ENCODE measurements at places on chromosomes 1 and 21.

- DNase-seq = no peak
Measured at GRCh38 chr1:179550746-179551682, 24.7 kb downstream of the NPHS2 start.

DNA sequence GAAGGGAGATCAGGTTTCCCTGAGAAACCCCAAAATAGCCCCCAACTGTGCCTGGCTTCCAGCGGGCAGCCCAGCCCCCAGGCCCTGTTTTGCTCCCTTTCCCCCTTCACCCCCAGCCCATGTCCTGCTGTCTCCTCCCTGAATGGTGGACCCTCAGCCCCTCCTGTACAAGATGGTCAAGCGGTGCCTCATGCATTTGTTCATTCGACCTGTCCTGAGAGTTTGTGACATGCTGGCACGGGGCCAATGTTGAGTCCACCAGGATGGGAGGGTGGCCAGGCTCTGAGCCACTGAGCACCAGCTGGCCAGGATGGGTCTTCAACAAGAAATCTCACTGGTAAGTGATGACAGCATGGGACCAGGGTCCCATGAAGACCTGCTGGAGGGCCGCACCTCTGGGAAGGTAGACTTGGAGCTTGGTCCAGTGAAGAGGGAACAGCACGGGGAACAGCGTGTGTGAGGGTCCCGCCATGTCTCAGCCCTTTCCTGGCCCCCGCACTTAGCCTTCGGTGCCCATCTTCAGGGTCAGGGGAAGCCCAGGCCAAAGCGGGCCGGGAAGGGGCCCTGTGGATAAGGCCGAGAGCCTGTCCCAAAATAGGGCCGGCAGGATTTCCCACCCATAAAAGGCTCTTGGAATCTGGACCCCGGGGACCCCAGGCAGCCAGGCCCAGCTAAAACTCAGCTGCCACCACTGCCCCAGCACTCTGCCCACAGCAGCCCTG, at the start of gene CALML6:
TSS of gene CALML6 (plus strand) at position 290 of the 722 bp plus-strand sequence. CDS start at position 311, 21 bp downstream.
- DNase-seq = no peak

DNA sequence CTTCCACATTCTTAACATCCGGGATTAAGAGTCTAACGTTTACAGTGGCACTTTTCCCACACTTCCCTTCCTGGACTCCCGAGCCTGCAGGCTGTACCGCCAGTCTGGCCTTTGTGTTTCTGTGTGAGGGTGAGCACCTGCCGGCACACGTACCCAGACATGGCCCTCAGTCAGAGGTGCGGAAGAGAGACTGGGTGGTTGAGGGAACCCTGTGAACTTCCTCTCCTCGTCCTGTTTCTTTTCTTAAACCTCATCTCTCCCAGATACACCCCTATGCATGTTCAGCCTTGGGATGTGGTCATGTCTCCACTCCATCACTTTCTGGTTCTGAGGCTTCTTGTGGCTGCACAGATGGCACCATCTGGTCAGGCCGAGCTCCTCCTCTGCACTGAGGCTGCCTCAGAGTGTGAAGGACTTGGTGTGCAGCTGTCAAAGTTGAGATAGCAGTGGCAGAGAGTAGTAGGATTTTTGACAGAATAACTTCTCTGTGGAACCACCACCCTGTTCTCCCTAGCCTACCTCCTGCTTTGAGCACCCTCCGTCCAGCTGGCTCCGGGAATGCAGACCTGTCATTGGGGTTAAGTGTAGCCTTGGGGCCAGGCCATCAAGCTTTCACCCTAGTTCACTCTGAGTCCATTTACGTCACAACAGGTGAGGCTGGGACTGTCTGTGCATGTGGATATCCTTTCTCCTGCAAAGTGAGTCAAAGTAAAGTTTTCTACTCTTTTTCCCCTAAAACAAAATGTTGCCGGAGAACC, 31.4 kb downstream of the VASH2 start:
- DNase-seq = no peak

DNA sequence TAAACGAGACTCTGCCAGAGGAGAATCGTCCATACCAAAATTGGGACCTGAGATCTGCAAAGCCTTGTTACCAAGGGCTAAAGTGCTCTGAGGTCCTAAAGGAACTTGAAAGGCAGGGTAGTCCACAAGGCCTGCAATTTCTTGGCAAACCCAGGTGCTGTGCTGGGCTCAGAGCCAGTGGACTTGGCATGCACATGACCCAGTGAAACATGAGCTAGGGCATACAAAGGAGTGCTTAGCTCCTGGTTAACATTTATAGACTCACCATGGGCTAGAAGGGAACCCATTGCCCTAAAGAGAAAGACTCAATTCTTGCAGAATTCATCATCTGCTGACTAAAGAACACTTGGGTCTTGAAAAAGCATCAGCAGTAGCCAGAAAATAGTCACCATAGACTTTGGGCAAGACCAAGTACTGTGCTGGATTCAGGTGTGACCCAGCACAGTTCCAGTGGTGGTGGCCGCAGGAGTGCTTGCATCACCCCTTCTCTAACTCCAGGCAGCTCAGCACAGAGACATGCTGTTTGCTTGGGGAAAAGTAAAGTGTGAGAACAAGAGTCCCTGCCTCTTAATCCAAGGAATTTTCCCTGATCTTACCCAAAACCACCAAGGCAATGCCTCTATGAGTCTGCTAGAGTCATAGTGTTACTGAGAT, 1069.4 kb upstream of the ADGRL2 start:
- no peak for DNase-seq

DNA sequence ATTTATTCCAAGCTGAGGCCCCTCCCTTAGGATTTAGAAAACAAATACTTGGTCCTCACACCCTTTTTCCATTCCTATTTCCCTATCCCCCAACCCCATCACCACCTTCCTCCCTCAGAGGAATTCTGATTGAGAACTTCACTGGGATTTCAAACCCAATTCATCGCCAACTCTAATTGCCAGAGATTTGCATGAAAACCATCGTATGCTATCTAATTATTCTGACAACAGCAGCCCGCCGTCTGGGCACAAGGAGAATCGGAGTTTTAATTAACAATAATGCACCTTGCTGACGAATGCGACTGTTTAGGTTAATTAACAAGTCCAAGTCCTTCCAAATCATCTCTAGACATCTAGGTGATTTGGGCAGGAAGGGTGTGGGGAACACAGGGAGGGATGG, 4.4 kb downstream of the ACKR1 start:
- DNase-seq = no peak

GRCh38 chr21:34944015-34944755, 104.9 kb downstream of the RUNX1 start:
- DNase-seq = no peak

DNA sequence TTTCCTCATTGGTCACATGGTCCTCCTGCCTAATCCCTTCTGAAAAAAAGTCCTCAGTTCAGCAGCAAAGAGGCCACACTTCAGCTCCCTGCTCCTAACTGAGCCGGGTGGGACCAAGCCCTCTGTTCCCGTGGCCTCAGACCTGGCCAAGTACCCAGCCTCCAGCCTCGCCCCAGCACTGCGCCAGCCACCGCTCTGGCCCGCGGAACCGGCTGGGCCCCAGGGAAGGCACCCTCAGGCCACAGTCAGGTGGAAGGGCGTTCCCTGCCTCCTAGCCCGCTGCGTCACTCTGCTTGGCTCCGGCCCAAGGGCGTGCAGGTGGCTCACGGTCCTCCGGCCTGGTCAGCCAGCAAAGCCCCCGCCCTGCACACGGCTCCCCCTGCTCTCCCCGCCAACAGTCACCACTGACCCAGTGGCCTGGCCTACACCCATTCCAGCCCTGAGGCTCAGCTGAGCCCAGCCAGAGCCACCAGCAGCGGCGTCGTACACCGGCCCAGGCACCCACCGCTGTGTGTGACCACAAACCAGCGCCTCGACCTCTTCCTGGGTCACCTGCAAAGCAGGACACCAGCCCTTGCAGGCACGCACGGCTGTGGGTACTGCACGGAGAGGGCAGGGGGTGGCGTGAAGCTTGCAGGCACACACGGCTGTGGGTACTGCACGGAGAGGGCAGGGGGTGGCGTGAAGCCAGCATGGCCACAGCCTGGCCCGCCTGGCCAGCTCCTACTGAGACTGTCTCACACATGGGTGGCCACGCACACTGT, 19.4 kb downstream of the NADK start:
- DNase-seq = no peak

DNA sequence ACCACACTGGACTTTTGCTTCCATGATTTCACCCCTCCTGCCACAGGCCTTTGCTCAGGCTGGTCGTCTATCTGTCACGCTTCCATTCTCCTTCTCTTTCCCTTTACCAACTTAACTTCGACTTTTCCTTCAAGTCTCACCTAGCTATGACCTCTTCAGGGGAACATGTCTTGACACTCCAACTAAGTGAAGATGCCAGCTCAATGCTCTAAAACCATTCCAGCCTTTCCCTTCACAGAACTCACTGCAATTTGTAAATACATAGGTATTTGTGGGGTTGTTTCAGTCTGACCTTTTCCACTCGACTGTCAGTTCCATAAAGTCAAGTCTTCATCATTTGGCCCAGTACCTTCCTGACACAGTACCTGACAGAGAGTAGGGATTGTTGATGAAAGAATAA, 358.6 kb upstream of the CAMK1G start:
- no peak for DNase-seq
